ENCODE measurements at places on chromosomes 5 and 9.

- no peak for DNase-seq
These were observed 77.4 kb upstream of the C5orf46 start for GRCh38 chr5:147983742-147984141.

GRCh38 chr9:136422876-136423275, 12.4 kb downstream of the PMPCA start:
- no peak for DNase-seq

DNA sequence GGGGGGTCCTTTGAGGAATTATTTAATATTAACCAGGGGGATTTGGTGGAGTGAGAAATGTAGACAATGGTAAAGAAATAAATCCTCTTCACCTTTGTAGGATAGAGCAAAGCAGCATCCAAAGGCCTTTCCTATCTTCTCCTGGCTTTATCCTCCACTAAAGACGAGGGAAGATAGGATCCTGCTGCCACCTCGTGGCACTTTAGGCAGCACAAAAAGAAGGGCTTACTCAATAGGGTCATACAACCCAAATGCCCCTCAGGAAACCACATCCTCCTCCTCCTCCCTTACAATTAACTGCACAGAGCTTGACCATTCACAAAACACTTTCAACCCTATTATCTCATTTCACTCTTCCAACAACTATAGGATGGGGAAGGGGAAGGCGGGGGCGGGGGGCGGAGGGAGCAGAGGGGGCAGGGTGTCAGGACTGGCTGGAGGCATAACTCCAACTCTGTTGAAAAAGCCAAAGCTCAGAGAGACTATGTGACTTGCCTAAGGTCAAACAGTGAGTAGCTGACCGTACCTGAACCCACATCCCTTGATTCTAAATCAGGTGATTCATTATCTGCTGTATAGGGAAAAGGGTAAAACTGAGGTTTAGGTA, 45.4 kb upstream of the MYOT start:
- DNase-seq = peak; percentile 27

DNA sequence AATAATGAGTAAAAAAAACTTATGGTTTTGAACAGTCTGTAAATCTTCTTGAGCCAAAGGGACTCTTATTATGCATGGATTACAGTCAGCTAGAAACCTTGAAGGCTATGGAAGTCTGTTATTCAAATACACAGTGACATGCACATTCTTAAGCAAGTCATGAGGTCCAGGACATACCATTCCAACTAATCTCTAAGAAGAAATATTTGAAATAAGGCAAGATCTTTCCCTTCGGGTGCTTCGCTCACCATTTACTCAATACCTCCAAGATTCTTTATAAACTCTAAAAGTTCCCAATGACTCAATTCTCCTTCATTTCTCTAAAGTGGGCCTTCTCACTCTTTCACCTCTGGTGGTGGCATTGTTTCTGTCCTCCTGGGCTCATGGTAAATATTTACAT, 811.0 kb downstream of the NR2F1-AS1 start:
- DNase-seq = no peak

DNA sequence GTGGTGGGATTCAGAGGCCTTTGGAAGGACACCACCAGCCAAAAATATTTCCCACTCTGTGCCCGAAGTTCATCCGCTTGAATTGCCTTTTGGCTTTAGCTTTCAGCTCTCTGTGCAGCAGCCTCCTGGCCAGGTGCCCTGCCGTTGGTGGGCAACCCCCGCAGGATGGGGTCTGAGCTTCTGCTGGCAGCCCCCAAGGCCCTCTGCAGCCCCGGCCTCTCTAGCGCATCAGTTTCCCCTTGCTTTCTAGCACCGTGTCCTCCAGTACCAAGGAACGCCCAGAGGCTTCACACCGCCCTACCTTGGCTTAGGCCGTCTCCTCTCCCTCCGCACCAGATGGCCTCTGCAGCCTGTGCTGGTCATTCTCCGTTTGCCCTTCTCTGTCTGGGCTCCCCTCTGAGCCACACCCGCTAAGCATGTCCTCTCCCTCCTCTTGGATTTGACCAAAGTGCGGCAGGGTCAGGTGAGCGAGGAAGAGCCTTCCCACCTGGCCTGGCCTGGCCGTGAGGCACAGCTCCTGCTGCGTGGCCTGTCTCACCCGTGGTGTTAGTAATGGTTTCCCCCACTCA, 4.2 kb upstream of the TSC1 start:
- DNase-seq = peak; percentile 12

DNA sequence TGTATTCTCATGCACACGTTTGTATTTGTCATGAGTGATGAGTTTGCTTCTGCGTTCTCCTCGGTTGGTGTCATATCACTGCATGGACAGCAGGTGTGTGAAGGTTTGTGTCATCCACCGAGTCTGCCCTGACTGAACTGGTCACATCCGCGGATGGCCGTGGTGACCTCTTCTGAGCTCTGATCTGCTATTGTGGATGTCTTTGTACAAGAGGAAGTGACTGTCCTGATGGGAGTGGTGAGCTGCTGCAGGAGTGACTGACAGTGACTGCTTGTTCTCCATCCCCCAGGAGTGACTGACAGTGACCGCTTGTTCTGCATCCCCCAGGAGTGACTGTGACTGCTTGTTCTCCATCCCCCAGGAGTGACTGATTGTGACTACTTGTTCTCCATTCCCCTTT, 69.9 kb downstream of the EHMT1 start:
- no peak for DNase-seq

DNA sequence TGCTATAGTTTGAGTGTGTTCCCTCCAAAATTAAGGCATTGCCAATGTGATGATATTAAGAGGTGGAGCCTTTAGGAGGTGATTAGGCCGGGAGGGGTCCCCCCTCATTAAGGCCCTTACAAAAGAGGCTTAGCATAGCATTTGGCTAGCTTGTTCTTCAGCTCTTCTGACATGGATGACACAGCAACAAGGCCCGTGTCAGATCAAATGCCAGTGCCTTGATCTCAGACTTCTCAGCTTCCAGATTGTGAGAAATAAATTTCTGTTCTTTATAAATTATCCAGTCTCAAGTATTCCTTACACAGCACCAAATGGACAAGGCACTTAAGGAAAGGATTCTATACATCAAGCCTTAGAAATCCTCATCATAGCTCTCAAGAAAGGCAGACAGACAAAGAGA, 31.8 kb downstream of the SLC38A9 start:
- no peak for DNase-seq

DNA sequence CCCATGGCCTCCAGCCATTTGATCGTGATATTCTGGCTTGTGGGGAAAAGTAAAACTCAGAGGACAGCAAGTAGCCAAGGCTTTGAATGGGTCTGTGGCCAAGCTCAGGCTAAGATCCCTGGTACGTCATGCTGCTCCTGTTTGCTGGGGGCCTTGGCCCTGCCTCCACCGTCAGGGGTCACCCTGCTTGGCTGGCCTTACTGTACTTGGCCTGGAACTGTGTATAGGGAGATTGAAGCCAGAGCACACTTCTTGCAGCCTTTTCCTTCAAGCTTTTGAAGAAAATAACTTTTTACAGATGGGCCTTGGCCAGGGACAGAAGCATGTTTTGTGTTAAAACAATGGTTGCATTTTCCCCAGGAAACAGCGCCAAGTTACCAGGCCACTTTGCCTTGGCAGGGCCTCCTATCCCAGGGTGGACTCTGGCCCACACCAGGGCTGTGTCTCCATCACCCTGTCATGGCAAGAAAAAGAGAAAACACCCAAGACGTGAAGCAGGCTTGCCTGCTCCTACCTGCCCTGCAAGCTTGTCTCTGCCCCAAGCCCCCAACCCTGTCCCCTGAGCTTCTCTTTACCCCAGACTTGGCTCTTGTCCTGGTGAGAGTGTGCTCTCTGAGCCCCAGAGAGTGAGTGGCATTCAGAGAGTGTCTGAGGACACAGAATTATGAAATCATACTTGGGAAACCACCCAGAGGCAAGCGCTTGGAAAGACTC, 286.9 kb downstream of the GADD45G start:
- no peak for DNase-seq

DNA sequence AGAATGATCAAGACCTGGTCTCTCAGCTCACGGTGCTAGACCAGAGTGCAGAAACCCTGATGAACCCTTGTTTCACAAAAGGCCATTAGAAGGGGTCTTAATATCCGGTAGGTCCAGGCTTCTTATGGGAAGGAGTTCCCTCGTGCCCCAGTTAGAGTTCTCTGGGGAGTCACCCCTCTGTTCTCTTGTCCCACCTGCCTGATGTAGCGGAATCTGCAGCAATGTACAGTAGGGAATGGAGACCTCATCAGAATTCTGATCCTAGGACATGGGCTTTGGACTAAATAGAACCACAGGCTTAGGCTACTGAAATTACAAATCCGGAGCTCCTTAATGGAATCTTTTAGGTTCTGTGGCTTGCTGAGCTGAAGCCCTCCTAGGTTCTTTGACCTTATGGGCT, 243.6 kb upstream of the IRX2 start:
- no peak for DNase-seq

DNA sequence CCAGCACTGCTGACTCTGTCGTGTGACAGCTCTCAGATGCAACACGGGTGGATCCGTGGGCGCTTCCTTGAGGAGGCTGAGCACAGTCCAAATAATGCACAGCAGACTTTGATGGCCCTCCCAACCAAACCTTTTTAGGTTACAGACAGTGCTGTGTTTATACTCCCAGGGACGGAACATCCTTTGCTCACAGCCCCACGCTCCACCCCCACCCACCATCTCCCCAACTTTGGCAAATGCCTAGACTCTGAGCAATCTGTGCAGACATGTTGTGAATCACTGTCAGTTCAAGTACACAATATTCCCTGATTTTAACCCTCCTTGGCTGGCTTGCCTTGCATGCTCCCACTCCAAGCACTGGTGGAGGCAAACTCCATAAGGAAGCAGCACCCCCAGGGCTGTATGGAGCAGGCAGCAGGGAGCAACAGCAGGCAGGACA, 324.6 kb downstream of the MLLT3 start:
- no peak for DNase-seq

DNA sequence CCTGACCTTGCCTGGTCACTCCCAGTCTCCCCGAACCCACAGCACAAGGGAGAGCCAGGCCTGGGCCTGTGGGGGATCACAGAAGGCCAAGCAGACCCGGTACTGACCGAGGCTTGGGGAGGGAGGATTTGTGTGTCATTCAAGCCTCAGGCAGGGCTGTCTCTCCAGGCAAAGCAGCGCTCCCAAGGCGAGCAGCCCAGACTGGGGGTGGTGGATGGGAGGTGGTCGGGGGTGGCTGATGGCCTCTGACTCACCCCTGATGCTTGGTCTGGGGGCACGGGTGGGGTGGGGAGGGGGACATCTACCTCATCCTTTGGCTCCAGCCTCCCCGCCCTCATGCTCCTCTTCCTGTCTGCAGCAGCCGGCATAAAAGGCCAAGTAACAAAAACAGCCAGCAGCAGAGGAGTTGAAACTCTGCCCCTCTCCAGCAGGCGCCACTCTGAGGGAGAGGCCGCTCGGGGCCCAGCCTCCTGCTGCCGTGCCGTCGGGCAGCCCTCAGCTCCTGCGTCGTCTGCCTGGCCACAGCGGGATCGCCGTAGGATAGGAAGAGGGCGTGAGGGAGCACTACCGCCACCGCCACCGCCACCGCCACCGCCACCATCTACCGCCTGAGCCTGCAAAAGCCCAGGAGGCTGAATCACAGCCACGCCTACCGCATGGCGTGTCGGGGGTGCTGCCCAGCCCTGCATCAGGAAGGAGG, 166.0 kb downstream of the OLFM1 start:
- no peak for DNase-seq

DNA sequence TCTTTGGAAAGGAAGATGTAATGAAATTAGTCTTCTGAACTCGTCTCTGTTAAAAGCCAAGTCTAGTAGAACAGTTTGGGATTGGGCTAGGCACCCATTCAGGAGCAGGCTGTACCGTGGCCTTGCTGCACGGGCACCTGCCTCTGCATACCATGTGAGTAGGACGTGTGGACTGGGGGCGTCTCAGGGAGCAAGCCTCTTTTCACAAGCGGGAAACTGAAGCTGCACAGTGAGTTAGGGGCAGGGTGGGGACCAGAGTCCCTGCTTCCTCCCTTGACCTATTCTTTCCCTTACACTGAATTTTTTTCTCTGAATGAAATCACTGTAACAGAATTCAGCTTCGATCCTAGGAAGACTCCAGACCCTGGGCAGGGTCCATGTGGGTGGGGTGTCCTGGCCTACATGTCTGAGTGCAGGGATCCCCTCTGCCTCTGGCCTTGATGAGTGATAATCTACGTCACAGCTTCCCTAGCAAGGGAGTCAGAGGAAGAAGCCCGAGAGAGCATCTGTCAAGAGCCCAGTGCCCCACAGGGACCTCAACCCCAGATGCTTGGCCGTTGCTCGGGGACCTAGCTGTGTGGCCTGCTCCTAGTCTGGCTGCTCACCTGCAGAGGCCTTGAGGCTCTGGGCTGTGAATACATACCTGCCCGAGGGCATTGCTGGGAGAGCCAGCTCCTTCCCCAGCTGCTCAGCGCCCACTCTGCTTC, 15.1 kb downstream of the PHF2 start:
- DNase-seq = no peak

- no peak for DNase-seq
These were observed 233.2 kb downstream of the SPATA31A1 start for GRCh38 chr9:39588500-39589137.

DNA sequence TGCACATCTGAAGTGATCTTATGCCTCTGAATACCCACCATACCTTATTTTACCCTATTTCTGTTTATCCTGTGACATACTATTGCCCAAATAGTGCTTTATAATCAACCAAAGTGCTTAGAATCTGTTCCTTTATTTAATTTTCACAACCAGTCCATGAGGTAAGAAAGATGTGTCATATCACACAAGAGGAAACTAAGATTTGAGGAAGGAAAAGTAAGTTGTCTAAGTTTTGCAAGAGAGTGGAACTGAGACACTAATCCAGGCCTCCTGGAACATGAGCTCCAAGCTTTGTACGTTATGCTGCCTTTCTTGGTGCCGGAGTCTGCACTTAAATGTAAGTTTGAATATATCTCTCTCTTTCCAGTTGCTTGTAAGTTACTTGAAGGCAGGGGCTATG, 17.2 kb downstream of the KDM3B start:
- DNase-seq = no peak

- DNase-seq = no peak
These were observed 423.0 kb downstream of the DIRAS2 start for GRCh38 chr9:90219548-90220118.

- no peak for DNase-seq
These were observed 137.2 kb downstream of the ARRDC3 start for GRCh38 chr5:91245871-91246270.

- no peak for DNase-seq
These were observed 124.3 kb downstream of the SUSD1 start for GRCh38 chr9:112050544-112051475.

DNA sequence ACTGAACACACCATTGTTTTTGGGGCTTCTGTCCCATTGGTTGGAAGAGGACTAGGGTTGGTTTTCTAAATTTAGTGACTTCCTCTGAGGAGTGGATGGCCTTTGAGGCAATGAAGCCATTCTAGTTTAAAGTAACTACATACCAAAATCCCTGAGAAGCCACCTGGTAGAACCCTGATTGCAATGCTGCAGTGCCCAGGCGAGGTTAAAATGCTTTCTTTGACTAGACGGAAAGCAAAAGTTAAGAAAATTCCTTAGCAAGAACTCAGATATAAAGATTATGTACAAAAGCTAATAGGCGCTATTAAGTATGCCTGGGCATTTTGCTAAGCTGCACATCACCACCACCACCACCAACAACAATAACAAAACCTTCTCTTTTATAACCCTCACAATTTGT, 20.6 kb downstream of the GLRX start:
- no peak for DNase-seq
